ENCODE measurements at places on chromosomes 7 and 10. TPM values are rescaled to one million over a fixed set of nuclear protein-coding genes. Genes with fewer than 3 reads are reported as not detected.

TEX47 gene
- not detected for total RNA-seq

TMEM213 gene
- total RNA-seq: not detected

SIRT1 gene
- 26.2 TPM for total RNA-seq

CPA1 gene
- not detected for total RNA-seq

ST8SIA6 gene
- total RNA-seq: not detected

SOSTDC1 gene
- not detected for total RNA-seq

SLC16A9 gene
- 0.10 TPM for total RNA-seq

CRHR2 gene
- total RNA-seq: not detected

AGMO gene
- 1.1 TPM for total RNA-seq

ABCF2 gene
- total RNA-seq: 67.3 TPM

PWWP2B gene
- 15.6 TPM for total RNA-seq

GPRIN2 gene
- total RNA-seq: 24.0 TPM

LIPK gene
- not detected for total RNA-seq
